ENCODE measurements at places on chromosomes 5 and 9.

DNA sequence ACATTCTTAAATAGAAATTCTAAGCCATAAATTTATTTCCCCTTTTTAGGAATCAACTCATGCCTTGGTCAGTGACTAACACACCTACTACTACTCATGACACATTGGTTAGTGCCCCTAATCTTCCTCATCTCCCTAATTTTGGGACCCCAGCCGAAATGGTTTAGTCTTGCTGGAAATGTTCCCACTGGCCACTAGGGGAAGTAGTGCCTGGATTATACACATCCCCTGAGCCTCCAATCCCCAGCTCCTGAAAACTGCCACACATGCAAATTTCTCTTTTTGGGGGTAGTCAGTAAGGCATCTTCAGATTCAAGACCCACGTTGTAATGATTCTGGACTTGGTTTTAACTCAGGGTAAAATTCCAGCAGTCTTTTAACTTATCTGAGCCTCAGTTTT lies 79.8 kb downstream of the HSD17B3 start:
- DNase-seq: no peak

- no peak for DNase-seq
These were observed 43.9 kb downstream of the CYFIP2 start for GRCh38 chr5:157309796-157310195.

- DNase-seq: peak; percentile 11
These were observed 28.9 kb downstream of the FAM151B start for GRCh38 chr5:80516826-80517225.

GRCh38 chr9:106626936-106627335 lies 236.0 kb upstream of the ZNF462 start:
- no peak for DNase-seq
